Fibroblast of upper back skin (primary cell): ENCODE measurements at places on chromosomes 7 and 10.

GRCh38 chr7:123695944-123696677, 40.4 kb downstream of the LMOD2 start:
- no peak for DNase-seq

GRCh38 chr10:17878896-17879295, 69.7 kb downstream of the MRC1 start:
- no peak for DNase-seq

DNA sequence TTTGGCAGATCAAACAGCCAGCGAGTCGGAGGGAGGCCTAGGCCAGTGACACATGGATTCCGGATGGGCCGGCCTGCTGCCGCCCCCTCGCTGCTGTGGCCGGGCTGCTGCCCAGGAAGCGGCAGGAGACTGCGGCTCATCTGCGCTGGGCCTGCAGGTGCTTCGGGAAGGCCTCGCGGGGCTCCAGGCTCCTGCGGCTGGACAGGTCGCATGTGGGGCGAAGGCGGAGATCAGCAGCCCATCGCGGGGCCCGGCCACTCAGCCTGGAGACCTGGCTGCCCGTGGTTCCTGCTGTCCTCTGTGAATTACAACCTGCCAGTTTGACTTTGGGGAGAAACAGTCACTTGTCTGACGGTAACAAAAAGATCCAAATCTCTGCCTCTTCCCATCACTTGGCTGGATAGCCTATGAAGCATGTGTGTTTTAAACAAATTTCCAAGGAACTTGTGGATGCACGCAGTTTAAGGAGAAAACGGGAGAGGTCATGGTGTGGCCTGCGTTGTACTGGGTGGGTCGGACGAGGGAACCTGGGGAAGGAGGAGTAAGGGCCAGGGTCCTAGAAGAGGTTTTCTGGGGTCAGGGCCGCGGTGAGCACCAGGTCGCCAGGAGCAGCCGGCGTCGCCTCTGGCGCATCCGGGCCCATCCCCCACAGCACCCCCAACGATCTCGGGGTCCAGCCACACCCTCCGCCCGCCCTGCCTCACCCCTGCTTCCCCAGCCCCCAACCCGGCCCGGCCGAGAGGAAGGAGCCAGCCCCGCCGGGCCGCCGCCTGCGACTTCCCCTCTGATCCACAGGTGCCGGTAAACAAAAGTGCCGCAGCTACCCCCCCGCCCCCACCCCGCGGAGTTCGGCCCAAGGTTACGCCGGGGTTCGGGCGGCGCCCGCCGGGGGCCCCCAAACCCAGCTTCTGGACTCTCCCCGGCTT, 1.6 kb downstream of the SPOCK2 start:
- DNase-seq, result no peak

GRCh38 chr7:150404805-150405583, 25.9 kb downstream of the ZNF775 start:
- DNase-seq, result peak; percentile 85

GRCh38 chr10:82796510-82796909, 921.5 kb downstream of the NRG3 start:
- DNase-seq, result peak; percentile 4

DNA sequence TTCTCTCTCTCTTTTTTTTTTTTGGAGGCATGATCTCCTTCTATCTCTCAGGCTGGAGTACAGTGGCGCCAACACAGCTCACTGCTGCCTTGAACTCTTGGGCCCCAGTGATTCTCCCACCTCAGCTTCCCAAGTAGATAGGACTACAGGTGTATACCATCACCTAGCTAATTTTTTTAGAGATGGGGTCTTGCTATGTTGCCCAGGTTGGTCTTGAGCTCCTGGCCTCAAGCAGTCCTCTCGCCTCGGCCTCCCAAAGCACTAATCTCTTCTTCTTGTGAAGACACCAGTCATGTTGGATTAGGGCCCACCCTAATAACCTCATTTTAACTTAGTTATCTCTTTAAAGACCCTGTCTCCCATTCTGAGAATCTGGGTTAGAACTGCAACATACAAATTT, 45.6 kb downstream of the LRMDA start:
- DNase-seq, result no peak

DNA sequence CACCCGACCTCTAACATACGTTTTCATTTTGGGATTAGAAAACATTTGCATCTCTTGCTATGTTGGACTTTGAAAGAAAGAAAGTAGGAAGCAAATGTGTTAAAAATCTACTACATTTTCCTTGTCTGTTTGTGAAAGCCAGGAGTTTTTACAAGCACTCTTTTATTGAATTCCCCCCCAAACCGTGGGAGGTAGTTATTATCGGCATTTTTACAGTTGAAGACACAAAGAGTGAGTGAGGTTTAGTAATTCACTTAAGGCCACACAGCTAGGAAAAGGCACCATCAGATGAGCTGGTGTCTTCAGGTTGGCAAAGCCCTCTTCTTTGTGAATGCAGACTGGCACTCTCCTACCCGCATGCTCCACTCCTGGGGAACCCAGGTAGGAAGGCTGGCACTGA, 23.5 kb upstream of the SFMBT2 start:
- DNase-seq, result no peak

DNA sequence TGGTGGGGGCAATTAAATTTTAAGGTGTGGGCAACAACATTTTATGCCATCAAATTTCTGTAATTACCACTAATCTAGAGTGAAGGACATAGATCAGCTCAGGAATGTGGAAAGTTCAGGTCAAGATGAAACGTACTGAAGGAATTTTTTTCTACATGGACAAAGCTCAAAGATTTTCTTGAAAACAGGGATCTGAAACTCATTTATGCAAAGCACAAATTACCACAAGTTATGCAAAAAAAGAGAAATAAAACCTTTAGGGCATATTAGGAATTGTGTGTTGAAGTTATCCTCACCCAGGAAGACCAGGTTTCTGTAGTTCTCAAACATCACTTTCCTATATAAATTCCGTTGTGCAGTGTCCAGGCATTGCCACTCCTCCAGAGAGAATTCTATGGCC, 18.9 kb downstream of the ZNF680 start:
- no peak for DNase-seq

DNA sequence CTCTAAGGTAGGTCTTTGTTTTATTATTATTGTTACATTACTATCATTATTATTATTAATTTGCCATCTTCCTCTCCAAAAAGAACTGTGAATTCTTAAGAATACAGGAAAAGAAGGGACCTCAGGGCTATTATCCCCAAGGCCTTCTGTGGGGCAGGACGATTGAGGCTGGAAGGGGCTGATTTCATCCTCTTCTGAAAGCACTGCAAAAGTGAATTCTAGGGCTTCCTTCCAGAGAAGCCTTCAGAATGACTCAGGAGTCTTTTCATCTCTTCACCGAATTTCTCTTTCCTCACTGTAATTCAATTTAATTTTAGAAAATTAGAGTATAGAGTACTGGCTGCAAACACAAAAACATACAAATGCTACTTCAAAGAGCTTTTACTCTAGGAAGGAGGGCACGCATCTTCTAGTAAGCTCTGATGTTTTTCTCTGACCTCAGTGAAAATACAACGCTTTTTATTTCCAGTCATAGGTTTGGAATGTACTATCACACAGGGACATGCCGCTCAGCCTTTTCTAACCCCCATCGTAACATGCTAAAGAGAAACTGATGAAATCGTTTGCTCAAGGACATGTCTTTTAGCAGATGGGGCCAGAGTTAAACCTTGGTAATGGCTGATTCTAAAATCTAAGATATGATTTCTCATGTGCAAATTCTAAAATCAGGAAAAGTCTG, 280.2 kb upstream of the PITRM1 start:
- DNase-seq, result peak; percentile 94

DNA sequence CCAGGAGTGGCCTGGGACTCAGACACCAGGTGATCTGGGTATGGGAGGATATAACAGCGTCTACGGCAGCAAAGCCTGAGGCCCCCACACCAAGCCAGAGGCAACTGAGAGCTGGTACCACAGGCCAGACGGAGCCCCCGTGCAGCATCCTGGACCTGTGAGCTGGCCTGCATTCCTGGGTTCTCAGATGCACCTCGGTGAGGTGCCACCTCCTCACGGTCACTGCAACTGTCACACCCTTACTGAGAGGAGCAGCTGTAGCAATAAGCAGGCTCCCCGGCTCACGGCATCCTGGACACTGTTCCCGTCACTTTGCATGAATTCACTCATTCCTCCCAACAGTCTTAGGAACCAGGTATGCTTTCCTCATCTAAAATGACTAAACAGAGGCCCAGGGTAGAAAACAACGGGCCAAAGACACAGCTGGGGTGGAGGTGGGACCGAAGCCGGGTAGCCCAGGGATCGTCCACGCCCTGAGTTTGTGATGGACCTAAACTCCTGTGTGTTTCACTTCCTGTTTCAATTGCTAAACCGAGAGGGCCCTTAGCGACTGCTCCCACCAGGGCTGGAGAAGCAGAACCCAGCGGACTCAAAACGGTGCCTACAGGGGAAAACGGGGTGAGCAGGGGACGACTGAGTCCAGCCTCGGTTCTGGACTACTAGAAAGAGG, 98.7 kb downstream of the CTBP2 start:
- no peak for DNase-seq

DNA sequence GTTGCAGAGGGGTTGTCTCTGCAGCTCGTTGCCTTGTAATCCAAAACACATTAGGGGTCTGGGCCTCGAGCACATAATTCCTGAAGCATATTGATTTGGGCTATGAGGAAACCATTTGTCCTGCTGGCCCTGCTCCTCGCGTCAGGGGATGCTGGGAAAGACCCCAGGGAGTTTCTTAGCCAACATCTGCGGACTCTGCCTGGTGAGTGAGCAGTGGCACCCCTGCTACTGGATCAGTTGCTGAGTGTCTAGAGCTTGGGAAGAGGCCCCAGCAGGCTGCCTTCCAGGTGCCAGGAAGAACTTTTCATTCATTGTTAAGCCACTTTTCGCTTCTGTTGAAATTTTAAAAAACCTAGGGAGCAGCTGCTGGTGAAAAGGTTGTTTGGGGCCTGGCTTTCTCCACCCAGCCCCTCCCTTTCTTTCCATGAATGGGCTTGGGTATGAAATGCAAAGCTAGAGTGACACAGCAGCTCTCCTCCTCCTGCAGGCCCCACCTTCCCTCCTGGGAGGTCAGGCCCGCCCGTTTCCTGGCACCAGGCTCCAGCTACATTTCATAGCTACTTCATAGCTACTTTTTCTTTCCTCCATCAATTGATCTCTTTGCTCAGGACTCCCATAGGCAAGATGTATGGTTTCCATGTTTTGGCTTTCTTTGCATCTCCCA, 26.8 kb downstream of the TACR2 start:
- DNase-seq, result peak; percentile 65

DNA sequence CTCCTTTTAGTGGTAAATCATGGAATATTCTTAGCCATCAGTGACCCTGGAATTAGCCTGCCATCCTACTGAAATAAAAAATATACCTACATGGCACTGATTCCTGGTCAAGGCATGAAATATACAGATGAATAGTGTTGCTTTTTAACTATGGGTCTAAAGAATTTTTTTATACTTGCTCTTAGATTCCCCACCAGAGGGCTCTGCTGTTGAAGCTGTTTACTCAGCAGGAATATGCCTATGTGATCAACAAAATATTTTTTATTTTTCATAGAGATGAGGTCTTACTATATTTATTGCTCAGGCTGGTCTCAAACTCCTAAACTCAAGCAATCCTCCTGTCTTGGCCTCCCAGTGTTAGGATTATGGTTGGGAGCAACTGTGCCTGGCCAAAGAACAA, 13.5 kb downstream of the ZC3HC1 start:
- DNase-seq, result no peak

DNA sequence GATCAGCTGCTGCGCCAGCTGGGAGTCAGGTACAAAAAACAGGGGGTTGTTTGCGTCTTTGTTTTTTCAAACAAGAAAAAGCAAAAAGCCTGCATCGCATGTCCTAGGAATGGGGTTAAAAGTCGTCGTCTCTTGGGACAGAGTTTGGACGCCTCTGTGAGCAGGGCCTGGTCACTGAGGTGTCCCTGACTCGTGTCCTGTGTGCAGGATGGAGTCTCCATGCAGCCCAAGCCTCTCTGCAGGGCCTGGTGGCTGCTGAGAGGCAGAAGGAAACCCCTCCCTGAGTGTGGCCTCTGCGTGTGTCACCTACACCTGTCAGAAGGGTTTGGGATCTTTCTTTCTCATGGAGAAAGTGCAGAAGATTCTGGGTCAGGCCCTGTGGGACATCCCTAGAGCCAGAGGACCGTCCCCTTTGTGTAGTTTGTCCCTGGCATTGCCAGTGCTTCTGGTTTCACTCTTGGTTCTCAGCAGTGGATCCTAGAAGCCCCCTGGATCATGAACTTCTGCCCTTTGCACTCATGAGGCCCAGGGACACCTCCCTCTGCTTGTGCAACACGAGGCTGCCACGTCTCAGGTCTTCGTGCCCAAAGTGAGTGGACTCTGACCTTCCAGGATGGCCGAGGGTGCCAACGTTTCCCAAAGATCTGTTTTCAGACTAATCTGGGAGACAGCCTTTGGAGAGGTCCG, 75.0 kb downstream of the PRKAG2 start:
- no peak for DNase-seq

- no peak for DNase-seq
Observed at GRCh38 chr10:47184724-47185330, 115.2 kb upstream of the GDF10 start.

DNA sequence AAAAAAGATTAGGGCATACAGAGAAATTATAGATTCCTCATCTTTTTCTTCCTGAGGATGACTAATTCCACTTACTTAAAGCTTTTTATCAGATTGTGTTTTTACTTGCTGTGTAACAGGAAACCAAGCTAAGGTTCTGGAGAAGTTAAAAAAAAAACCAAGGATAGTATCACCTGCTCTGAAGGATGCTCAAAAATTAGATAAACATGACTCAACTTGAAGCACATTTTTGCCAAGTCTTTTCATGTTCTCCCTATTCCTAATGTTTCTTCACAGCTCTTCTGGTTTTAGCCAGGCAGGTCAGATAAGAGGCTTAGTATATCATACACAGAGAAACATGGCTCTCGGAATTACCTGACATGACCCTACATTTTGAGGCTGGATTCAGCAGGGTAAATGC, 90.3 kb downstream of the CPEB3 start:
- DNase-seq, result no peak

- DNase-seq, result peak; percentile 99
Observed at GRCh38 chr7:20241194-20241910, 24.2 kb upstream of the MACC1 start.

GRCh38 chr10:28250782-28251181, 52.1 kb downstream of the MPP7 start:
- peak; percentile 42 for DNase-seq

GRCh38 chr7:95155965-95156364, 168.4 kb downstream of the PON1 start:
- no peak for DNase-seq

DNA sequence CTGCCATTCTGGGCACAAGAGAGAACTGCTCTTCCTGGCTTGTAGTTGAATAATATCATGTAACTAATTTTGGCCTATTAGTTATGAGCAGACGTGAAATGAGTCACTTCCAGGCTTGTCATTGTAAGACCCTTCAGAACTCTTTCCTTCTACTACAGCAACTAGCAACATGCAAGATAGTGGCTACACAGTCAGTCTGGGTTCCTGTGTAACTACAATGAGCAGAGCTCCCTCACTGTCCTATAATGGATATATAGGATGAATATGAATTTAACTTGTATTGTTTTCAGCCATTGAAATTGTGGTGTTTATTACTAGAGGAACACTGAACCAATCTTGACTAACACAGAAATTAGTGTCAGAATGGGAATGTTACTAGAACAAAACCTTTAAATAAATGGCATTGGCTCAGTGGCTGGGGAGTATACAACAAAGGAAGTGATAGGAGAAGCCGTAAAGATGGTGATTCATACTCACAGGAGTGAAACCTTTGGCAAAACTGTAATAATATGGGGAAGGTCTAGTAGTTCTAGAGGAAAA, 2.9 kb upstream of the MTPN start:
- peak; percentile 54 for DNase-seq

- DNase-seq, result peak; percentile 65
Observed at GRCh38 chr10:48253970-48254657, 20.4 kb downstream of the FRMPD2 start.
